Thyroid gland (tissue), 4 donors: ENCODE measurements at places on chromosomes 13 and 19. TPM values are rescaled to one million over a fixed set of nuclear protein-coding genes. Genes with fewer than 3 reads are reported as not detected.
A peak's percentile ranks its signal among the peaks of the same experiment; 100 is the strongest.

Gene CLEC4M
- total RNA-seq, result 0.13 TPM

- no peak for DNase-seq
Measured at GRCh38 chr19:39471756-39472536, 8.7 kb upstream of the TIMM50 start.

DNA sequence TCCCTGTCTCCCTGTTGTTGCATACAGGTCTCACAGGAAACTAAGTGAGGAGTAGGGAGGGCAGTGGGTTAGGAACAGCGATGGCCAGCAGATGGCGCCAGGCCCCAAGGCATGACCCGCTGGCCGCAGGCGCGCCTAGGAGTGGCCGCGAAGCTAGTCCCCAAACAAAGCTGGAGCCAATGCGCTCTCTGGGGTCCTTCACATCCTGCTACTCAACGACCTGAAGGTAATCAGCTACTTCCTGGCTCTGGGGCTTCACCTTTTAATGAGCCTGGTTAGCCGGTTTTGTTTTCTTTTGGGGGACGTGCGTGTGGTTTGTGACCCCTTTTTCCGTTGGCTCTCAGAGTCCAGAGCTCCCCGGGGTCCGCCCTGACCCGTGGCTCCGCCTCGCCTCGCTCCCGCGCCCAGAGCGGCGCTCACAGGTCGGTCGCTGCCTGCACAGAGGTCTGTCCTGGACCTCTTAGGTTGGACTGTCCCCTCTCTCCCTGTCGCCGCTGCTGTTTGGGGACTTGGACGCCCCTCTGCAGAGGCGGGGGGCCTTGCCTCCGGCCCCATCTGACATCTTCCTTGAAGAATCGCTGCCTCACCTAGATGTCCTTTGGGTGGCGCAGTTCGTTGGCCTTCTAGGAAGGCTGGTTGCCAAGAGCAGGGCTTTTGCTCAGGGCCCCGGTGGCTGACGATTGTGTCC, 62.2 kb upstream of the GTF3A start:
- peak; percentile 80 for DNase-seq

DNA sequence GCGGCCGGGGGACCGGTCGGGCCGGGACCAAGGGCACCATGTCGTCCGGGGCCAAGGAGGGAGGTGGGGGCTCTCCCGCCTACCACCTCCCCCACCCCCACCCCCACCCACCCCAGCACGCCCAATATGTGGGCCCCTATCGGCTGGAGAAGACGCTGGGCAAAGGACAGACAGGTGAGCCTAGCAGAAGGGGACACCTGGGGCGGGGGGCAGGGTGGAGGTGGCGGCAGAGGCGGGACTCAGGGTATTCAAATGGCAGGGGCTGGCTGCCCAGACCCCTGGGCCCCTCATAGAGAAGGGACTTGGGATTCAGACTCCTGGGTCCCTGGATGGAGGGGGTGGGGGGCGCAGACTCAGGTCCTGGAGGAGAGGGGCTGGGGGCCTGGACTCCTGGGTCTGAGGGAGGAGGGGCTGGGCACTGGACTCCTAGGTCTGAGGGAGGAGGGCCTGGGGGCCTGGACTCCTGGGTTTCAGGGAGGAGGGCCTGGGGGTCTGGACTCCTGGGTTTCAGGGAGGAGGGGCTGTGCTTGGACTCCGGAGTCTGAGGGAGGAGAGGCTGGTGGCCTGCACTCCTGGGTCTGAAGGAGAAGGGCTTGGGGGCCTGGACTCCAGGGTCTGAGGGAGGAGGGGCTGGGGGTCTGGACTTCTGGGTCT, 735 bp downstream of the BRSK1 start:
- DNase-seq, result no peak

- peak; percentile 33 for DNase-seq
Measured at GRCh38 chr19:7870571-7871436, 3.4 kb downstream of the PRR36 start.

Gene RFPL4A
- not detected for total RNA-seq
